Lung (tissue), 17 donors: ENCODE measurements at places on chromosomes 2 and 18. TPM values are rescaled to one million over a fixed set of nuclear protein-coding genes. Genes with fewer than 3 reads are reported as not detected.

The CXCR4 gene
- 123 TPM for total RNA-seq

The ITPRIPL1 gene
- 2.2 TPM for total RNA-seq

The CHST9 gene
- 13.6 TPM for total RNA-seq

The TBR1 gene
- total RNA-seq = not detected

The DUSP19 gene
- 8.8 TPM for total RNA-seq

The PID1 gene
- 41.3 TPM for total RNA-seq

The REG3G gene
- 0.58 TPM for total RNA-seq

The GCKR gene
- 0.95 TPM for total RNA-seq

The CXCR2 gene
- 1.6 TPM for total RNA-seq

The CDH7 gene
- total RNA-seq = not detected

The TRIM43 gene
- total RNA-seq = not detected

The TMEM247 gene
- total RNA-seq = not detected

The ZNF2 gene
- 4.7 TPM for total RNA-seq

The CHN1 gene
- 80.9 TPM for total RNA-seq

The PCBP1 gene
- total RNA-seq = 134 TPM

The WDR35 gene
- 25.9 TPM for total RNA-seq

The ARHGAP25 gene
- 17.1 TPM for total RNA-seq

The DES gene
- 23.9 TPM for total RNA-seq

The TMEM182 gene
- total RNA-seq = 3.7 TPM

The GPR75 gene
- total RNA-seq = 1.4 TPM

The MEX3C gene
- 54.2 TPM for total RNA-seq

The SDC1 gene
- total RNA-seq = 232 TPM

The ZNF385B gene
- total RNA-seq = 70.8 TPM

The PSD4 gene
- 29.6 TPM for total RNA-seq

The TTN gene
- total RNA-seq = 47.4 TPM

The ASB18 gene
- total RNA-seq = not detected

The SPP2 gene
- total RNA-seq = not detected

The KLHL14 gene
- 0.31 TPM for total RNA-seq

The SP110 gene
- total RNA-seq = 25.0 TPM

The CCL20 gene
- 46.8 TPM for total RNA-seq

The ANKRD12 gene
- 108 TPM for total RNA-seq

The GLI2 gene
- total RNA-seq = 5.8 TPM

The TTC31 gene
- total RNA-seq = 23.7 TPM

The ACVR1 gene
- total RNA-seq = 38.3 TPM

The ATG9A gene
- total RNA-seq = 49.1 TPM

The LINC00305 gene
- not detected for total RNA-seq

The DLX1 gene
- not detected for total RNA-seq

The SIX2 gene
- 0.34 TPM for total RNA-seq

The IL1A gene
- 1.3 TPM for total RNA-seq

The PRSS56 gene
- not detected for total RNA-seq

The MROH2A gene
- total RNA-seq = not detected

The TMEFF2 gene
- total RNA-seq = not detected

The TTC32 gene
- total RNA-seq = 13.4 TPM

The RAD51AP2 gene
- not detected for total RNA-seq
